ENCODE measurements at places on chromosomes 2 and 18.

- no peak for DNase-seq
Measured at GRCh38 chr2:158688721-158689120, 106.4 kb upstream of the DAPL1 start.

- no peak for DNase-seq
Measured at GRCh38 chr2:207093234-207093633, 72.5 kb downstream of the KLF7 start.

DNA sequence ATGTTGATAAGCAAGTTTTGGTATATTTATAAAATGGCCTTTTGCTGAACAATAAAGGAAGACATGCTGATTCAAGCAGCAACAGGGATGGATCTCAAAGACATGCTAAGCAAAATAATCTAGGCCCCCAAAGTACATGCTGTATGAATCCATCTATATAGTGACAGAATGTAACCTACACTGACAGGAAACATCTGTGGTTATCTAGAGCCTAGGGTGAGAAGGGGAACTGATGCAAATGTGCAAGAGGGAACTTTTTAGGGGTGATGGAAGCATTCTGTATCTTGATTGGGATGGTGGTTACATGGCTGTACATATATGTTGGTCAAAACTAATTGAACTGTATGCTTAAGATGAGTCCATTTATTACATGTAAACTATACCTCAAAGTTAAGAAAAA is 24.2 kb downstream of the CNRIP1 start:
- DNase-seq = no peak

DNA sequence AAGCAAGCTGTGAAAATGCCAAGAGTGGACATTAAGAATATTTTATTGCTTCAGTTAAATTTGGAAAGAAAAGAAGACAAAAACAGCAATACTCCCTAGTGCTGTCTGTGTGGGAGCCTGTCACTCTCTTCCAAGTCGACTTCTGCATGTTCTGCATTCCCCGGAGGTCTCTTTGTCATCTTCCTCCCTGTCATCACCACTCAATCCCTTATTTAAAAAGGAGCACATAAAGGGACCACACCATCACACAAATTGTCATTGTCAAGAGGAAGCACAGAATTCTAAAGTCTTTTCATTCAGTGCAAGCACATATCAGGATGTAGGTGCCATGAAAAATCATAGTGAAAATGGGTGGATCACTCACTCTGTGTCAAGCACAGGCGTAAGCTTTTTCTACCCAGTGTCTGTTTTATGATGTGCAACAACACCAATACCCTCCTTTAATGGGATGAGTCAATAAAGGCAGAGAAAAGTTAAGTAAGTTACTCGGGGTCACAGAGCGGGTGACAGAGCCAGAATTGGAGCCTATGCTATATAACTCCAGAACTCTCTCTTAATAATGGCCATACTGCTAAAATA is 222.4 kb upstream of the HNMT start:
- DNase-seq = no peak

DNA sequence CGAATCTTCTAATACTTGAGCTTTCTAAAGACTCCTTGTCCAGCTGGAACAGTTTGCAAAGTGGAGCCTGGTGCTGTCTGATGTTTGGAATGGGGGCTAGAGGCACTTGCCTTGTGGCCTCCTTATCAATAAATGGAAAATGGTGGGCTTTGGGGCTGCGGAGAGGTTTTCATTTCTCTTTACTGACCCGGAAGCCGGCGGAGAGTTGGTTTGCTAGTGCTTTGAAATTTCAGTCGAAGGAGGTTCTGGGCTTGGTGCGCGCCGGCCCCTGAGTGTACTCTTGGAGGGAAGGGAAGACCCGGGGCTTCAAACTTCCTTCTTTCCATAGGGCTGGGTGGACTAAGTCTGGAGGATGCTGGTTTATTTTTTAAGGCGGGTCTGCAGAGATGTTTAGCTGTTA is 714 bp downstream of the RPIA start:
- no peak for DNase-seq

GRCh38 chr2:163974766-163975165 is 239.0 kb upstream of the FIGN start:
- DNase-seq = no peak

DNA sequence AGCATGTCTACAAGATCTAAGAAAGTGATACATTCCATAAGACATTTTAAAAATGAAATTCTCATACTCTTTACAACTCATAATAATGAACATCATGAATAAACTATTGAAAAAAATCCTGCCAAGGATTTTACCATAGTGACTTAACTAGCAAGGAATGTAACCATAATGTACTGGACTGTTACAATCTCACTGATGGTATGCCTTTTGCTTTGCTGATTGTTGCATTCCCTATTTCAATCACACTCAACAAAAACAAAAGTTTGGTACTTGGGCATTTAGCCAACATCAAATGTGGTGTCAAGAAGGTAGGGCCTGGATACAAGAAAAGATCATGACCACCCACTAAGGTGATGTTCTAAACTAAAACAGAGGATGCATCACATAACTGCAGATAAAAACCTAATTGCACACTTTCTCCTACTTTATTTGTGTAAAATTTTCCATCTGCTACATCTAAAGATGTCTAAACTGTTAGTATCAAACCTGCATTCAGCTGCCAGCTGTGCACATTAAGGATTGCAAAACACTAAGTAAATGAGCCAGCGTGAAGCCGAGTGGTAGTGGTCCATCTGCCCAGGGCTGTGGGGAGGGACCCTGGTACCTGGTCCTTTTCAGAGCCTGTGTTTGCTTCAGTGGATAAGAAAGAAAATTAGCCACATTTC is 564.4 kb downstream of the ZEB2 start:
- DNase-seq = no peak

DNA sequence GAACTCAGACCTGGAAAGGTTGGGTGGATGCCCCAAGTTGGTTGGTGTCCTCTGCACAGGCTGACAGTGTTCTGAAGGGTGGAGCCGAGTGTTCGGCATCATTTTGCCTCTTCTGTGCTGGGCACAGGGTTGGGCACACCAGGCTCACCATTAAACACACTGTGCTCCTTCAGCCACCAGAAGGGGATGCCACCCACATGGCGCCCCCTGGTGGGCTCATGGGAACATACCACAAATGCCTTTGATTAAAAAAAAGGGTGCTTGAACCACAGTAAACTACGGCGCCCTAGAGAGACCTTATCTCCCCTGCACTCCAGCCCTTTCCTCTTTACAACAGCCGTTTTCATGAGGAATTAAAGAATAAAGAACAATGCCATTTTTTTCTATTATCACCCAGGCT is 89.4 kb downstream of the CELF4 start:
- no peak for DNase-seq

- no peak for DNase-seq
Measured at GRCh38 chr2:86025229-86025820, 80.4 kb downstream of the POLR1A start.

DNA sequence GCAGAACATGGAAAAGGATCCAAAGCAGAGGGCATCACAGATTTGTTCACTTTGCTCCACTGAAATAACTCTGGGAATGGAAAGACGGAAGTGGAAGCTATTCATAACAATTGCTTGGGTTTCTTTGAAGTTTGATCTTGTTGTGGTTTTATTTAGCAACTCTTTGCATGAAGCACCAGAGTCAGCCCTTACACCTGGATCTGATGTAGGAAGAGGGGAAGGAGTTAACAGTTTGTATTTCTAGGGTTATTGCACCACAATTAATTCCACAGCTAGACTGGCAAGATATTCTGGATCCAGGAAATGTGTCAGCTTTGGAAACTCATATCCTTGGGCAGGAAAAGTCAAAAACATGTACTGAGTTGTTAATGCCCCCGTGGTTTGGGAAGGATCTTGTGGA is 1143.4 kb downstream of the CNTNAP5 start:
- no peak for DNase-seq

GRCh38 chr2:134718023-134718816 is 580 bp downstream of the TMEM163 start:
- DNase-seq = no peak

DNA sequence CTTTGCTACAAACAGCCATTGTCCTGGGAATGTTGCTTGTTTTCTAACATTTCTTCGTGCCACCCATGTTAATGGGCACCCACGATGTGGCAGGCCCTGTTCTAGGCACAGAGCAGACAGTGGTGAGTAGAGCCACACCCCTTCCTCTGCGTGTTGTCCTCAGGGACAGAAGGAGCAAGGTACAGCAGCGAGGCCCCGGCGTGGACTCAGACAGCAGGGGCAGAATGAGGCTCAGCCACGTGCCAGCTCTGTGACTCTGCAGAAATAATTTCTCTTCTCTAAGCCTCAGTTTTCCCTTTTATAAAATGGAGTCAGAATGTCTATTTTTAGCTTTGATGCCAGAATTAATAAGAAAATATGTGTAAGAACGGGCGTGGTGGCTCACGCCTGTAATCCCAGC is 401.7 kb downstream of the TSN start:
- DNase-seq = no peak

DNA sequence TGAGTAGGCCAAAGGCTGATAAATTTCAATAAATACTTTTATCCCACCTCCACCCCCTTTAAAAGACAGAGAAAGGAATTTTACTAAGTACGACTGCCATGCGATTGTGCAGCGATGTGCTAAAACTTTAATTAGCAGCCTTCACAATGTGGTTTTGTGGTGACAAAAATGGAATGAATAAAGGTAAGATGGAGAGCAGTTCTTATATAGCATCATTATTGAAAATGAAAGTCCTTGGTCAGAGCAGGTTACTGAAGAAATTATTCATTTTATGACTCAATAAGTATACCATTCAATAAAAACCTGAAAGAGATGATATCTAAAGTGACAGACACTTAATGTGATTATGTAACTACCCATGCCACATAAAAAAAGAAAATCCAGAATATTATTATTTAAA is 33.2 kb upstream of the MTIF2 start:
- no peak for DNase-seq

GRCh38 chr2:27636766-27637165 is 7.9 kb downstream of the GPN1 start:
- no peak for DNase-seq

- DNase-seq = no peak
Measured at GRCh38 chr2:127648321-127648720, 2.4 kb downstream of the GPR17 start.

GRCh38 chr18:36377626-36378025 is 80.1 kb downstream of the FHOD3 start:
- DNase-seq = no peak

- DNase-seq = no peak
Measured at GRCh38 chr2:8422450-8422800, 259.4 kb upstream of the ID2 start.

DNA sequence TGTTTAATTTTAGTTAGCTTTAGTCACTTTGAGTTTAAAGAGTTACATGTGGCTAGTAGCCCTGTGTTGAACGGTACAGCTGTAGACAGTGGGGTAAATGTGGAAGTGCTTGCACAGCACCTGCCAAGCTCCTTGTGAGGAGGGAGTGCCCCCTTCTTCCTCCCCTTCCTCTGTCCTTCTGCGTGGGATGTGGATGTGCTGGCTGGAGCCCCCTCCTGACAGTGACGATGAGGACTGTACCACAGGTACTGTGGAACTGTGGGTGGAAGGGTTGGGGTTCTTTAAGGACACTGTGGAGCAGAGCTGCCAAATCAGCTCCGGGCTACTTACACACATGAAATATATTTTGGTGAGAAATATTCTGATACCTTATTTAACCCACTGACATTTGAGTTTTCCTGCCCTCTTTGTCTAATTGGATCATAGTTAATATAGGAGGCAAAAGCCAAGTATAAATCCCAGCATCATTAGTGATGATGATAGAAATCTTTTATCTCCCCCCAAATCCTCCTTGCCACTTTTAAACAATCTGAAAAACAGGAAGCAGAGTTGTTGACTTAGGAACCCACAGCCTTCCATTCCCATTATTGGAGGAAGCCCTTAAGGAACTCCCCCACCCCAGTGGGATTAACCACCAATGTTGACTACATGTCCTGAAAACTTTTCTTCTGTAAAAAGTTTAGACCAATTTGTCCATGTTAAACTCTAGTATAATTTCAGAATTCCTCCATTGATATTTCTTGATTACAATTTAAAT is 181.3 kb downstream of the PTPRM start:
- DNase-seq = no peak

DNA sequence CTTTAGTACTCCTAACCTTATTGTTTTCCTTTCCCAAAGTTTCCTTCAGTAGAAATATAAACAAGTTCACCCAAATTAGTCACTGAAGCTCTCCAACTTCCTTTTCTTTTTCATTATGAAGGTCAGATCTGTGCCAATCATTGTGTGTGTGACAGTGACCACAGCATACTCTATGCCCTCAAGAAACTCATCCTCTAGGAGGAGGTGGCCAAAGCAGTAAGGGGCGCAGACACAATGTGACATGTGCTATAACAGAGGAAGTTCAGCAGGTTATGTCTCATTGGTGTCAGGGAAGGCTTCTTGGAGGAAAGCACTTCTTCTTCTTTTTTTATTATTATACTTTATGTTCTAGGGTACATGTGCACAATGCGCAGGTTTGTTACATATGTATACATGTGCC is 60.0 kb upstream of the PSME4 start:
- no peak for DNase-seq

GRCh38 chr2:9307535-9307934 is 100.9 kb downstream of the ASAP2 start:
- no peak for DNase-seq

DNA sequence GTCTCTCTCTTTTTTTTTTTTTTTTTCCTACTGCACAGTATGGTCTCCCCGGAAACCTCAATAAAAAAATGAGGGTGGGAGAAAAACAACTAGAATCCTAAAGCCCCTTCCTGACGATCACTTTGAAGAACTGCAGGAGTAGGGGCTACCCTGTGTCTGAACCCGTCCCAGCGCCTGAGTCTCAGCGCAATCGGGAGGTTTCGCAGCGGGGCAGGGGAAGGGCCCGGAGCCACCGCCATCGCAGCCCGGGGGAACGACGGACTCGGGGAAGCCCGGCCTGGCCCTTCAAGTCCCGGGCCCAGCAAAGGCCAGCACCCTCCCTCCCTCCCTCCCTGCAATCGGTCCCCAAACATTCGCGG is 411 bp downstream of the NARS1 start:
- DNase-seq = no peak

- no peak for DNase-seq
Measured at GRCh38 chr2:102350137-102350793, 5.3 kb upstream of the IL18R1 start.

- DNase-seq = no peak
Measured at GRCh38 chr2:15663802-15664201, 72.1 kb downstream of the DDX1 start.

DNA sequence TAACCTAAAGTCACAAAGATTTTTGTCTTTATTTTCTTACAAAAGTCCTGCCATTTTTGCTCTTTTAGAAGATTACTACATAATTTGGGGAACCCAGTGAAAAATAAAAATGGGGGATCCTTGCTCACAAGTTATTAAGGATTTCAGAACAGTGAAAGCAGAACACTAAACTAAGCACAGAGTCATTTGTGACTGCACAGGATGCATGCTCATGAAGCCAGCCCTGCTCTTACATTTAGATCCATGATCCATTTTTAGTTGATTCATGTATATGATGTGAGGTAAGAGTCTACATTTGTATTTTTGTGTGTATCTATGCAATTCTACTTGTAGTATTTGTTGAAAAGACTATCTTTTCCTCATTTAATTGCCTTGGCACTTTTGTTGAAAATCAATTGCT is 21.8 kb downstream of the SP140L start:
- DNase-seq = no peak

GRCh38 chr18:42184685-42185477 is 229.8 kb downstream of the PIK3C3 start:
- no peak for DNase-seq

All from breast epithelium (tissue), 4 donors.